ENCODE measurements at places on chromosomes 4 and X.

DNA sequence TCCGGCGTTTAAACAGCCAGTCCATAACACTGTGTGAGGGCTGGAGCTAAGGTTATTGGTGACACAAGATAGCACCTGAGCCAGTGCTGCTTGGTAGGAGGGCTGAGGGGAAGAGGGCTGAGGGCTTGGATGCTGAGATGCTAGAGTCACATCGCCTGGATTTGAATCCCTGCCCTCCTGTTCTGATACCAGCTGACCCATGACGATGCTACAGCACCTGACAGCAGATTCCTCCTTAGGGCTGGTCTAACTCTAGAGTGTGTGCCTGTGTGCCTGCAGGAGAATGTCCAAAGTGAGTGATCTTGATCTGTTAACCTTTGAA, 102.5 kb downstream of the PTTG2 start:
- DNase-seq = no peak

GRCh38 chr4:123785538-123785937, 388.9 kb downstream of the SPRY1 start:
- no peak for DNase-seq

DNA sequence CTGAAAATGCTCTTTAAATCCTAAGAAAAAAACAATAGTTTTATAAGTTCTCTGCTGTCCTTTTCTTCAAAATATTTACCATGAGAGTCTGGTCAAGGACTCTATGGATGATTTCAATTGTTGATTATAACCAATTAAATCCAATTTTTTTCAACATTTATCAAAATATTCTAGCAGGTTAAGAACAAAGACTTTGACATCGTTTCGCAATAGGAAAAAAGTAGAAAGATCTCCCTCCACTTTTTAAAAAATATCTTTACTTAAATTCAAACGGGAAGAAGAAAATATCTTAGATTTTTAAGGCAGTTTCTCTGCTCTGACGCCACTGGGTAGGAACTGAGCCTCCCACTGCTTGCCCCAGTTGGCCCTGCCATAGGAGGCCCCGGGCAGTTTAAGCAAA, 44.7 kb upstream of the TMEM154 start:
- no peak for DNase-seq

DNA sequence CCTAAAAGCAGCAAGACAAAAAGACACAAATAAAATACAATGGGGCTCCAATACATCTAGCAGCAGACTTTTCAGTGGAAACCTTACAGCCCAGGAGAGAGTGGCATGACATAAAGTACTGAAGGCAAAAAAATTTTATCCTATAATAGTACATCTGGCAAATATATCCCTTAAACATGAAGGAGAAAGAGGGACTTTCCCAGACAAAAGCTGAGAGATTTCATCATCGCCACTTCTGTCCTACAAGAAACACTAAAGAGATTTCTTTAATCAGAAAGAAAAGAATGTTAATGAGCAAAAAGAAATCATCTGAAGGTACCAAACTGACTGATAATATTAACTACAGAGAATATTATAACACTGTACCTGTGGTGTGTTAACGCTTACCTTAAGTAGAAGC, 86.4 kb downstream of the ANKRD17 start:
- no peak for DNase-seq

DNA sequence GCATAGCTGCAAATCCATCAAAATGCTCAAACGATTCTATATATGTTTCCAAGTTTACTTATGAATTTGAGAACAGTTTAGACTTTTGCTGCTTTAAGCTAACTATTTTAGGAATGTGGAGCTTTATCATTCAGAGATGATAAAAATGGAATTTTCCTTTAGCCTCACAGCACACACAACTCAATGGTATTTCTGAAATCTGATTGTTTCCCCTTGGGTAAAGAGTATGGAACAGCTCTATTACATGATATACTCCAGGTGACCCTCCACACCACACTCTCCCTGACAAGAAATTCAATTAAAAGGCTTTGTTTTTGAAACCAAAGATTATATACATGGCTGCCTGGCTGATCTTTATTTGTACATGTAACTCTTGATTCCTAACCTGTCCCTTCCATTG, 120.0 kb downstream of the LUZP4 start:
- DNase-seq = no peak

DNA sequence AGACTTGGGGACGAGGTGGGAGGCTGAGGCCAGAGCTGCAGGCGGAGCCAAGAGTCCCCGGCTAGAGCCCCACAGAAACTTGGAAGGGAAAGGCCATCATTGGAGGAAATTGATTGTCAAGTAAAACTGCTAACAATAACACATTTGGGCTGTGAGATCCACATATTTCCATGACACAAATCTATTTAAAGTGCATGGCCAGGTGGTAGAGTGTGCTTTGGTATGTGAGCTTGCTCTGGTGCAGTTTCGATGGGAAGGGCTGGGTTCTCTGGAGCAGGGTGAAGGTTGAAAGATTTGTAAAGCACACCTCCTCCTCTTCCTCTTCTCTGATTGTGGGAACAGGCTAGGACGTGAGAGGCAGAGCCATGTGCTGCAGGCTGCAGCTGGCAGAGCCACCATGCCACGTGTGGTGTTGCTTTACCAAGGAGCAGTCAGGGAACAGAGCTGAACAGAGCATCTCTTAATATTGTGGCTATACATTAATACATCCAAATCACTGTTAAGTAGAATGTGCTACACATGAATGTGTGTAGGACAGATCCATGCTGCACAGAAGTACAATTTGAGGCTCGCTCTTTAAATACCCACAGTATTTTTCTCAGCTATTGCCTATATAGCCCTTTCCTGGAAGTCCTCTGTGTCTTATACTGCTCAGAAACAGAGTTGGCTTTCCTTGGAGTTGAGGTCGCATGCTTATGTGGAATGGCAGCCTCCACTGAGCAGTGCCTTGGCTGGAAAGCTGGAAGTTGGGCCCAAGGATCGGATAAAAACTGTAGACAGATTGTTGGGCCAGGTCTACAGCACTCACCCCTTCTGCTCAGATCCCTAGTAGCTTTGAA, 37.7 kb downstream of the FHDC1 start:
- no peak for DNase-seq

GRCh38 chrX:140817943-140818342, 108.4 kb downstream of the LINC00632 start:
- no peak for DNase-seq

- no peak for DNase-seq
These were observed 19.9 kb upstream of the PABPC5 start for GRCh38 chrX:91414713-91415112.

DNA sequence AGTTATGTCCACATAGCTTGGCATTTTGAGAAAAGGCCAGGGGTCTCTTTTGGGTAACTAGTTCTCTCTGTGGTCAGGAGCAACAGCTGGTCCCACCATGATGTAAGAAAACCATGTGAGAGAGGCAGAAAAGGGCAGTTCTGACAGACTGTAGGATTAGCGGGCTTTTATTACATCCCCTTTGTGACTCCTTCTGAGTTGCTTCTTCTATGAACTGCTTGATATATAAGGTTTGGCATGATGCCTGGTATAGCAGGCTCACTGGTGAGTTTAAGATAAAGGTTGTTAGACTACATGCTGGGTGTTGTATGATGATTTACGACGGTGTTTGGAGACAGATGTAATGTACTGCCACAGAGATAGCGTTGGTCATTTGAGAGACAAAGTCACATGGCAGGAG, 2308.1 kb upstream of the AGA start:
- DNase-seq = no peak

DNA sequence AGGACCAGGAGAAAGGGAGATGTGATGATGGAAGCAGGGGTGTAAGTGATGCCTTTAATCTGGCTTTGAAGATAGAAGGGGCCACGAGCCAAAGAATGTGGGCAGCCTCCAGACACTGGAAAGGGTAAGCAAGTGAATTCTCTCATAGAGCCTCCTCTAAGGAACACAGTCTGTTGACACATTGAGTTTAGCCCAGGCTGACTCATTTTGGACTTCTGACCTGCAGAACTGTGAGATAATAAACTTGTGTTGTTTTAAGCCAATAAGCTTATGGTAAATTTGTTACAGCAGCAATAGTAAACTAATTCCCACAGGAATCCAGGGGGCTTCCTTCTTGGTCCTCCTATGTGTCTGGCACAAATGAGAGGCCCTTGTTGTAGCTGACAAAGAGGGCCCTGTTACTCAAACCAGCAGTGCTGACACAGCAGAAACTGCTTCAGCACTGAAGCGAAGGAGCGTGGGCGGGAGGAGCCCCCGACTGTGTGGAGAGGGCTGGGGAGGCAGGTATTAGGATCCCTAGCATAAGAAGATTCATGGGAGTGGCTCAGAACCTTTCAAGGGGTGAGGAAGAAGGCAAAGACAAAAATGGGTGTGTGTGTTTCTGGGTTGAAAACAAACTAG, 268.7 kb downstream of the NR3C2 start:
- DNase-seq = no peak

DNA sequence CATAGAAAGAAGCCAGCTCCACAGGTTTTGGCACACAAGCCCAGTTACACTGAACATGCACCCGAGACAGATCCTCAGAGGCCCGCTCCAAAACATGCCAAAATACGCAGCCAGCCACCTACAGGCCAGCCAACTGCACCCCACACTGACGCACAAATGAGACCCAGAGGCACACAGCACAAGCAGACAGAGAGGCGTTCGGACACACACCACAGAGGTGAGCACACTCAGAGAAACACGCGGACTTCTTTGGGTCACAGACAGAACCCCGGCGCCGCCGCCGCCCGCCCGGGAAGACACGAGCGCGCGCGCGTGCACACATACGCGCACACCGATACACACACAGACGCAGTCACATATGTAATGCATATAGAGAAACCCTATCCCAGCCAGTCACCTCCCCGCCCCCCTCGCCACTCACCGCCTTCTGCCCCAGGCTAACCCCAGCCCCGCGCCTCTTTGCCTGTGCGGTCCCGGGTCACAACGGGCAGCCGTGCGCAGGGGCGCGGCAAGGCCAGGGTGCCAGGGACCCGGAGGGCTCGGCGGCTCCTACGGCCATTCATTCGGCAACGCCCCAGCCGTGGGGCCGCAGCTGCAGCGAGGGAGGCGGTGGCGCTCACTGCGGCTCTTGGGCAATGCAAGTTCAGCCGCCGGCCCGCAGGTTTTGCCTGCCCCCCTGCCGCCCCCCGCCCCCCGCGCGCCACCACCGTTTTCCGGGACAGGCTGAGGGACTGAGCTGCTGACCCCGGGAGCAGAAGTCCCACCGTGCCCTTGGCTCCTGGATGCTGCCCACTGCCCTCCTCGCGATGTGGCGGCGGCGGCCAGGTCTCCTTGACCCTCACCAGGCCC, 553 bp downstream of the SEPTIN6 start:
- DNase-seq = peak; percentile 65

DNA sequence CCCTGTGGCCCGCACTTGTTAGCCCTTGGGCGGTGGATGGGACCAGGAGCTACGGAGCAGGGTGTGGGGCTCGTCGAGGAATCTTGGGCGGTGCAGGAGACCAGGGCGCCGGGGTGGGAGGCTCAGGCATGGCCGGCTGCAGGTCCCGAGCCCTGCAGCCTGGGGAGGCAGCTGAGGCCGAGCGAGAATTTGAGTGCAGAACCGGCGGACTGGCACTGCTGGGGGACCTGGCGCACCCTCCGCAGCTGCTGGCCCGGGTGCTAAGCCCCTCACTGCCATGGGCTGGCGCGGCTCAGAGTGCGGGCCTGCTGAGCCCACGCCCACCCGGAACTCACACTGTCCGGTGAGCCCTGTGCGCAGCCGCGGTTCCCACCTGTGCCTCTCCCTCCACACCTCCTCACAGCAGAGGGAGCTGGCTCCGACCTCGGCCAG, 73.6 kb upstream of the TLL1 start:
- no peak for DNase-seq

DNA sequence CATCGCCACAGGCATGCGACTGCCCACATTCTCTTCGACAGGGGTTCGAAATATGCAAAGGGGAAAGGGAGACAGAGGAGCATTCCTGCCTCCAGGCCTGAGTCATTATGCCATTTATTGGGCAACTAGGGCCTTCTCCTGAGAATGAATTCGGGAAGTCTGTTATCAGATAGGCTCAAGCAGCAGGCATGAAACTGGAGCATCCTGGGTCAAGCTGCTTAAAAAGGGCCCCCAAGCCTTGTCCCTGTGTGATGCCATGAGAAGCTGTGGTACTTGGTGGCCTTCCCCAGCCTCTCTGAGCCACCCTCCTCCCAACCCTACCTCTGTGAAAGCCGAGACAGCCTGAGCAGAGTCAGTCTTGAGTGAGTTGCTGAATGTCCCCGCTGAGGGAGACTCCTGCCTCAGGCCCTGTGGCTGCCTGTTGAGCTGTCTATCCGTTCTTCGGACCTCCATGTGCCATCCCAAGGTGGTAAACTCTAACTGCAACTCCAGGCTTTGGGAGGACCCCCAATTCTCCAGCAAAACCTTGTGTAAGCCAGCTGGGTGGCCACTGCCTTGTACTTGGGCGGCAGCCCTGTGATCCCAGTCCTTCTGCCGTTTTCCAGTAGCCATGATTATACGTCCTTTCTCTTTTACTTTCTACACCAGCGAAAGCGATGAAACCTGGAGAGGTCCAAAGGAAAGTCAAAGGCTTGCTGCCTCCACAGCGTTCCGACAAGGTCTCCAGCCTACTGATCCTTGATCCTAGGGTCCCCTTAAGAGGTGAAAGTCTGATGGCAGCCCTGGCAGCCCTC, 37.7 kb downstream of the NBDY start:
- no peak for DNase-seq

- DNase-seq = no peak
These were observed 94.5 kb upstream of the DHRSX start for GRCh38 chrX:2595258-2595657.

DNA sequence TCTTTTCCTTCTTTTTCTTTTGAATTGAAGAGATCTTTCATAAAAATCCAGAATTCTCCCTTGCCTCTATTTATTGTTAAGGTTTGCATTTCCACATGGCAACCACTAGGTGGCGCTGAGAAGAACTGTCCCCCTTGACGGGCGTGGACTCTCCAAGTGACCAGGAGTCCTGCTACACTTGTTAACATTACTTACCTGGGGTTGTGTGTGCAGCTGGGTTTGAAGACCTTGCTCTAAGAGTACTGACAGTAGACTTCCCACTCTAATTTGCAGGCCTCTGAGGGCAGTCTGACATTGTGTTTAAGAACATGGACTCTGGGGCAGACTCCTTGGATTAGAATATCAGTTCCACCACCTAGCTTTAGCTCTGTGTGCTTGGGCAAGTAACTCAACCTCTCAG, 52.8 kb downstream of the GPRIN3 start:
- DNase-seq = peak; percentile 36

- no peak for DNase-seq
These were observed 27.3 kb downstream of the RPS6KA6 start for GRCh38 chrX:84160736-84161135.

DNA sequence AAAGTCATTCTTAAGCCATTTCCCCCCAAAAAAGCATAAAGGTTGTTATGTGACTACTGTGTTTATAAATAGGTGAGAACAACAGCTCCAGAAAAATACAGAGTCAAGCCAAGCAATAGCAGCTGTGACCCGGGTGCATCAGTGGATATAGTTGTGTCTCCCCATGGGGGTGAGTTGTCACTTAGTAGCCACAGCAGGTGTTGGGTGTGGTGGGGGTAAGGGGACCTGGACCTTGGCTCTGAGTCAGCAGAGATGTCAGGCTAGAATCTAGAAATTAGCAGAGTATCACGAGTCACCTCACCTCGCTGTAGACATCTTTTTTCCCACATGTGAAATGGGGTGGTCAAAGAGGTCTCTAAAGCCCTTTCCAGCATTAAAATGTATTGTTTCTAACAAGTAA, 42.4 kb downstream of the MOSPD2 start:
- DNase-seq = no peak

GRCh38 chr4:143359644-143360193, 23.0 kb downstream of the GAB1 start:
- no peak for DNase-seq
